Lung (tissue), 17 donors: ENCODE measurements at places on chromosomes 16 and 17. TPM values are rescaled to one million over a fixed set of nuclear protein-coding genes. Genes with fewer than 3 reads are reported as not detected.

The USB1 gene
- polyA plus RNA-seq, result 22.7 TPM

The GPR142 gene
- polyA plus RNA-seq, result 0.03 TPM

The RHBDF1 gene
- 26.6 TPM for polyA plus RNA-seq

The NLRC3 gene
- polyA plus RNA-seq, result 1.1 TPM

The CACNG5 gene
- not detected for polyA plus RNA-seq

The CBFA2T3 gene
- 7.0 TPM for polyA plus RNA-seq

The SDK2 gene
- polyA plus RNA-seq, result 0.91 TPM

The SRL gene
- 0.30 TPM for polyA plus RNA-seq

The DOC2B gene
- 5.5 TPM for polyA plus RNA-seq

The SECTM1 gene
- polyA plus RNA-seq, result 12.5 TPM

The ZNF18 gene
- polyA plus RNA-seq, result 5.0 TPM

The FOXL1 gene
- polyA plus RNA-seq, result 0.68 TPM

The CD79B gene
- 1.8 TPM for polyA plus RNA-seq

The SNAI3 gene
- polyA plus RNA-seq, result 3.8 TPM

The BAHCC1 gene
- 10.5 TPM for polyA plus RNA-seq

The SPATA32 gene
- polyA plus RNA-seq, result 0.40 TPM

The PABPN1L gene
- polyA plus RNA-seq, result 0.22 TPM

The SEPTIN12 gene
- polyA plus RNA-seq, result not detected

The HLF gene
- 3.2 TPM for polyA plus RNA-seq

The BEAN1 gene
- polyA plus RNA-seq, result 0.16 TPM

The TBC1D3D gene
- polyA plus RNA-seq, result 1.8 TPM

The TIGD7 gene
- polyA plus RNA-seq, result 2.9 TPM

The ABCC6 gene
- polyA plus RNA-seq, result 10.0 TPM

The ATP2A1 gene
- polyA plus RNA-seq, result 0.35 TPM

The PRAC2 gene
- not detected for polyA plus RNA-seq

The KRTAP9-8 gene
- polyA plus RNA-seq, result not detected

The ACSM5 gene
- 0.52 TPM for polyA plus RNA-seq

The INCA1 gene
- 3.4 TPM for polyA plus RNA-seq

The MARVELD3 gene
- polyA plus RNA-seq, result 3.6 TPM

The IGFALS gene
- polyA plus RNA-seq, result 1.7 TPM

The KRTAP1-1 gene
- not detected for polyA plus RNA-seq

The SLC7A5 gene
- polyA plus RNA-seq, result 11.7 TPM

The HES7 gene
- polyA plus RNA-seq, result 0.22 TPM

The RAPGEFL1 gene
- polyA plus RNA-seq, result 9.4 TPM

The SLC22A31 gene
- polyA plus RNA-seq, result 285 TPM

The FTO gene
- 12.2 TPM for polyA plus RNA-seq

The SPDYE4 gene
- polyA plus RNA-seq, result not detected

The CCT6B gene
- polyA plus RNA-seq, result 1.5 TPM

The OR1E2 gene
- not detected for polyA plus RNA-seq

The SLC35G6 gene
- polyA plus RNA-seq, result not detected

The SLFN11 gene
- polyA plus RNA-seq, result 13.0 TPM

The PERCC1 gene
- polyA plus RNA-seq, result not detected
